Left renal cortex interstitium (tissue), 4 donors: ENCODE measurements at places on chromosomes 7 and 10.

GRCh38 chr10:80582286-80582960, 44.7 kb downstream of the SH2D4B start:
- DNase-seq: no peak

- DNase-seq: no peak
Measured at GRCh38 chr7:13907831-13908230, 81.6 kb downstream of the ETV1 start.

DNA sequence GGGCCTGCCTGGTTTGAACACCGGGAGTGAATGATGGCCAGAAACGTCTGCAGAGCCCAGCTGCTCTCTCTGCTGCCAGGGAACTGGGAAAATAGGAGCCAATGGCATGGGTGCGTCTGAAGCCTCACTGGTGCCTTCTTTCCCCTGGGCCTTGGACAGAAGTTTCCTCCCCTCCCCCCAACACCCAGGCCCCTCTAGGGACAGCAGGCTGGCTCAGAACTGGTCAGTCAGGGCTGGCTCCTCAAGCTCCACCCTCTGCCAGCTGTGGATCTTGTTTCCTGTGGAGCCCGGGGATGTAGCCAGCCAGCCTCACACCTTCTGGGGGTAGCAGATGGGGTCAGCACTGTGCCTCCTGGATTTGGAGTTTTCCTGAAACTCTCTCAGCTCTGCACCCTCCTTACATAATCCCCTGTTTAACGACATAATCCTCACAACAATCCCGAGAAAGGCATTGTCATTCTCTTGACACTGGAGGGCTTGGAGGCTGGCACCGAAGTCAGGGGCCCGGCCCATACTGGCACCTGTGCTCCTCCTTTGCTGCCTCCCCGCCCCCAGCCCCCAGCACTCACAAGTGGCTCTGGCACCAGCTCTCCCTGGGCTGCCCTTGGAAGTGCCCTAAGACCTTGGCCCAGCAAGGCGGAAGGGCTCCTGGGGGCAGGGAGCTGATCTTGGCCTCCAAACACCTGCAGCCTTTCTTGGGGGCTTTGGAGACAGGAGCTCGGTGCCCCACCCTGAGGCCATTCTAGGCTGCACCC, 5.7 kb downstream of the LDB3 start:
- no peak for DNase-seq

GRCh38 chr7:36396150-36396549, 6.5 kb downstream of the ANLN start:
- no peak for DNase-seq

- no peak for DNase-seq
Measured at GRCh38 chr7:156147104-156147503, 334.8 kb upstream of the SHH start.

DNA sequence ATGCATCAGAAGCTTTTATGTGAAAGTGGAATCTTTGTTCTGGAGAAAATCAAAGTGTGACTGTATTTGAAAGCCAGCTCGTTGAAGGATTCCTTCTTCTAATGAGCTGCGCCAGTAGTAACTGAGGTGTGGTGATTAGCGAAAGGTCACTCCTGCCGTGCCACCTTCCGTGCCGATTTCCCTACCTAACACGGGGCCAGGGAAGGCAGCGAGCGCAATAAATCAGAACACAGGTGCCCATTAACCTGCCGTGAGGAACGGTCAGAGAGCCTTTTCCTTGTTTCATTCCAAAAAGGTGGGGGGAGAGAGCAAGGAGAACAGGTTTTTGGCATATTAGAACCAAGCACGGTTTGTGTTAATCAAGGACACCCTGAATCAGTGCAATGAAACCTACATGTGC, 258.0 kb downstream of the CELF2 start:
- no peak for DNase-seq

- DNase-seq: no peak
Measured at GRCh38 chr7:146961617-146962016, 845.0 kb downstream of the CNTNAP2 start.

- peak; percentile 87 for DNase-seq
Measured at GRCh38 chr10:103598654-103599115, 105.2 kb downstream of the NEURL1 start.

DNA sequence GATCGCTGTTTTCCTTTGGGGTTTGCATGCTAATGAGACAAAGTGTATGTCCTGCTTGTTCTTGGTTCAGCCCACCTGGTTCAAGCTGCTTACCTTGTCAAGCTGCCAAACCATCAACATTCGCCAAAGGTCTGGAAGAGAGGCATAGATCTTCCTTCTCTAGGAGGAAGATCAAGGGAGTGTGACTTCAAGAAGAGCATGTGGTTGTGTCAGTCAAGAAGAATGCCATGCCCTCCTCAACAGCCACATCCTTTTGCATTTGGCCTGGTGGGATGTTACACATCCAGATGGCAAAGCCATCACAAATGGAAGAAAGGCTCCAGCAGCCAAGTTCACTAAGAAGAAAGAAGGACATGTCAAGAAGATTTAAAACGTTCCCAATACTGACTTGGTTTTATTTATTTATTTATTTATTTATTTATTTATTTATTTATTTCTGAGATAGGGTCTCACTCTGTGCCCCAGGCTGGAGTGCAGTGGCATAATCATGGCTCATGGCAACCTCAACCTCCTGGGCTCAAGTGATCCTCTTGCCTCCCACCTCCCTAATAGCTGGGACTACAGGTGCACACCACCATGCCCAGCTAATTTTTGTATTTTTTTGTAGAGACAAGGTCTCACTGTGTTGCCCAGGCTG, 5.1 kb upstream of the PIP4K2A start:
- no peak for DNase-seq

DNA sequence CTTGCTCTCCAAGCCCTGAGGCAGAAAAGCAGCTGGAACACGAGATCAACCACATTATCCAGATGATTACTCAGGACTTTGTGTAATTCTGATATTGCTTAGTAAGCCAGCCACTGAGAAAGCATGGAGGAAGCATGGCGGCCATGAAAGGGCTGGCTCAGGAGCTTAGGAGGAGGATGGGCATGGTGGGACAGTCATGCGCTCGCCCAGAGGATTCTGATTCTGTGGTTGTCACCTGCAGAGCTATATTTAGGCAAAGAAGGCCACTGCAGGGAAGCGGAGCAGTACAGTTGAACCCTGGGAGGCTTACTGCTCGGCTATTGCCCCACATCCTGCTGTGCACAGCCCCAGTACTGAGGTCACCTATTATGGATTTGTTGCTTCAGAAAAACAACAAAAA, 128.8 kb upstream of the DNAJB12 start:
- DNase-seq: no peak

- no peak for DNase-seq
Measured at GRCh38 chr10:88528201-88528600, 54.9 kb downstream of the RNLS start.
